ENCODE measurements at places on chromosomes 4 and X.

- DNase-seq = no peak
Observed at GRCh38 chr4:20341134-20341738, 89.5 kb downstream of the SLIT2 start.

GRCh38 chrX:9285342-9285771 is 179.5 kb upstream of the TBL1X start:
- DNase-seq = peak; percentile 62

DNA sequence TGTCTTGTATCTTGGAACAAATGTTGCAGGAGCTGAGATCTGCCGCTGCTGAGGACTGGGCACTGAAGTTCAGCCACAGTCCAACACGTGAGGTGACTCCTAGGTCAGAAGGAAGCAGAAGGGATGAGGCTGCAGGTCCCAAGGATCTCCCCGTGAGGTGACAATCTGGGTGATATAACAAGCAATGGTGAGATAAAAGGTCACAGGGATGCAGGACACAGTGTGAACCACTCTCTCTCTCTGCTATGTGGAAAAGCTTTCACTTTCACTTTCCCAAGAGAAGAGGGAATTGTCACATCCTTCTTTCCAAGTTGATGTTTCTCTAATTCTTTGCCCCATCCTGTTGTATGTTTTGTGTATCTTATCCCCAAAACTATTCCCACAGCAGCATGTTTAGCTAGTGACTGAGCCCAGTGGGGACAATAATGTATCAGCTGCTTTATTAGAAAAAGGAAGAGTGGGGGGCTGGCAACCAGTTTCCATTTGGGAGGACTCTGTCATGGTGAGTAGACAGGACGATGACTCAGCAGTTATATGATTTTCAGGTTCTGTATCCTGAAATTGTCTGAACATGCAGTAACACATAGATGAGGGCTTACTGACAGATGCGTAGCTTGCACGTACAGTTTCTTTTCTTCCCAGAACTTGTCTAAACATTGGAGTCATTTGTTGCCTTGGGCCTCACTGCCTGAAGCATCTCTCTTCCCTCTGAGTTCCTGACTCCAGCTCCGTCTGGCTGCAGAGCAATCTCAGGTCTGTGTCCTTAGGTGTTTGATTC is 1415.8 kb upstream of the TENM3 start:
- no peak for DNase-seq

DNA sequence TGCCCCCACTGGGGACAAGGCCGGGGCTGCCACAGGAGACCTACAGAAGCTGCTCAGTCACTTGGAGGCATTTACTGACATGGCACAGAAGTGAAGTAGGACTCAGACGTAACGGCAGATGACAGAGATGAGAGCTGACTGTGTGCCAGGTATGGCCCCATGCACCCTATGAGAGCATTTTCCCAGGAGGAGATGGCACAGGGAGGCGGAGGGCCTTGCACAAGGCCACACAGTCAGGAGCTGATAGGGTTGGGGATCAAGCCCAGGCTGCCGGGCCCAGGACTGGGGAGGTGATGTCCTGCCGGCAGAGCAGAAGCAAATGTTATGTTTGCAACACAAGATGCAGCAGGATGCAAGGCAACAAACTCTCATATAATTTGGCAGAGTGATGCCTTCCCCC is 34.1 kb downstream of the NAT8L start:
- no peak for DNase-seq

DNA sequence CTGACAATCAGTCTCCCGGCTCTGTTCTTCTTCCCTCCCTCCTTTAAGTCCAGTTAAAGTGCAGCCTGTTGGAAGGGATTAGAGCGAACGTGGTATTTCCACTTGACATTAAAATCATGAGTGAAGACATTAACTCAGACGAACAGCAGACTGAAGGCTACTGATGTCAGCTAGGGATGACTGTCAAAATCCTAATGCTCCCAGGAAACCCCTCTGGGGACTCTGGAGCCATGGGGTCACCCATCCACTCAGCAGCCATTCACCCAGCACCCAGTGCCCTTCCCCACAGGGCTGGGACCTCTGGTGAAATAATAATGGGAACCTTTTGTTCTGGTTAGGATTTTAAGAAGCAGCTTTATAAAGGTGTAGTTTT is 113.9 kb downstream of the DRD5 start:
- DNase-seq = no peak

DNA sequence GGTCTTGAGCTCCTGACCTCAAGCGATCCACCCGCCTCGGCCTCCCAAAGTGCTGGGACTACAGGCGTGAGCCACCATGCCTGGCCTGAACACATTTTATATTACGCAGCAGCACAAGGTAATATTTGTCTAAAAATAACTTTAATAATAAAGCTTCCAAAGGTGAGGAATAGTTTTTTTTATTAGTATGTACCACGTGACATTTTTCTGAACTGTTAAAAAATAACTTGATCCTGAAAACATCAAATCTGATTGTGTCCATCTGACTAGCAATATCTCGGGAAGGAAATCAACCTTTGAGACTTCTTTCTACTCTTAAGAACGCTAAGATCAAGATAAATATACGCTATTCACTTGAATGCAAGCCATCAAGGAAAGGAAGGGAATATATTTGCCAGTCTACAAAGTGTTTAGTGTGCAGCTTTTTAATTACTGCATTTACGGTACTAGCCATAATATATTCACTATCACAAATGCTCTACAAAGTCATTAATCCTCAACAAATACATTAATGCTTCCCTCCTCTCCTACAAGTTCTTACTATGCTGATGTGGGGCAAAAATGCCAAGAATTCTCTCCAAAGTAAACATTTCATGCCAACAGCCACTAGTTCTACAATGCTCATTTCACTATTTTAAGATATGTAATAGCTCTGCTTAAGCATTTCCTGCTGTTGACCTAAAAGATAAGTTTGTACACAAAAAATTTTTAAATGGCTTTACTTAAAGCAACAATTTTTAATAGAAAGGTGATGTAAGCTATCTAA is 143.6 kb downstream of the APBB2 start:
- DNase-seq = no peak

DNA sequence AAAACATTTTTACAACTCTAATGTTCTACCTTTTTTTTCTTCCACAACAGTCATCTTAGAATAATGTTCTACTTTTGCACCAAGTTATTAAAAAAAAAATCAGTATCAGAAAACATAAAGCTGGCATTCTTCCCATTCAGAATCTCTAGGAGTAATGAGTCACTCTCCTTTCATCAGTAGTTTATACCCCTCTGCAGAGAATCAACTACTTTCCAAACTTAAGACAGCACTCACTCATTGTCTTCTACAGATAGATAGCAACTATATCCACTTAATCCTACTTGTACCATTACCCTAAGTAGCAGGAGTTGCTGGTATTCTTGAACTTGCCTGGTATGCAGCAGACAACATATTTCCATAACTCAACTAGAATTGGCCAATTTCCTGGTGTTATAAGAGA is 3.2 kb downstream of the TIGD4 start:
- DNase-seq = no peak

DNA sequence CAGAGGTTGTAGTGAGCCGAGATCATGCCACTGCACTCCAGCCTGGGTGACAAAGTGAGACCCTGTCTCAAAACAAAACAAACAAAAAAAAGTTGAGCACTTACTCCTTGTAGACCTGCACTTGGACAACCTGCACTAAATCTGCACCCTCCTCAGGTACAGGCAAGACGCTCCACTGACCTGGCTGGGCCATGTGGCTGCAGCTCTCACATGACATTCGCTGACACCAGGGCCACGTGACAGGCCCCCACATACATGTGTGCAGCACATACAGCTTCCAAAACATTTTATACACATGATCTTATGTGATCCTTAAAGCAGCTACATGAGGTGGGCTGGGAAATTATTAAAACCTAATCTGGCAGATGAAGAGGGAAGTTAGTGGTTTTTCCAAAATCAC is 62.5 kb downstream of the MGST2 start:
- no peak for DNase-seq

DNA sequence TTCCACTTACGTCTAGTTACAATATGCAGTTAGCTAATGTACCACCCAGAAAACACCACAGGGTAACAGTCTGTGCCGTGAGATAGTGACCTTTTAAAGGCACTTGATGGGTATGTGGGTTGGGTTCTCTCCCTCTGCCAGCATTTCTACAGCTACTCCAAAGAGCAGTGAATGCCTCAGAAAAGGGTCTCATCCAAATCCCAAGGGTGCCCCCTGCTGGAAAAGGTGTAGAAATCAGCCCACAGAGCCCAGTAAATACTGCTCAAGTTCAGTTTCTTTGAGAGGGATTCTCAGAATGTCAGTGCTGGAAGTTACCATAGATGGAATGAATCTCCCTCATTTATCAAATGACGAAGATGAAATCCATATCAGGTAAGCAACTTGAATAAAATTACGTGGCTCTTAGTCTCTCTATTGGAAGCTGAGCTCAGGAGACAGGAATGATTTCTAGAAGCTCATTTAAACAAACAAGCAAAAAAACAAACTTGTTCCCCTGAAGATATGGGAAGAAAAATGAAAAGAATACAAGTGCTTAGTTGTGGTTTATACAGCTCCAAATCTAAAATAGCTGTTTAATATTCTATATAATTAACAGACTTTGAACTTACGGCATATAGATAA is 9.5 kb downstream of the RNF175 start:
- peak; percentile 39 for DNase-seq

- no peak for DNase-seq
Observed at GRCh38 chr4:112206431-112206830, 25.2 kb upstream of the AP1AR start.

DNA sequence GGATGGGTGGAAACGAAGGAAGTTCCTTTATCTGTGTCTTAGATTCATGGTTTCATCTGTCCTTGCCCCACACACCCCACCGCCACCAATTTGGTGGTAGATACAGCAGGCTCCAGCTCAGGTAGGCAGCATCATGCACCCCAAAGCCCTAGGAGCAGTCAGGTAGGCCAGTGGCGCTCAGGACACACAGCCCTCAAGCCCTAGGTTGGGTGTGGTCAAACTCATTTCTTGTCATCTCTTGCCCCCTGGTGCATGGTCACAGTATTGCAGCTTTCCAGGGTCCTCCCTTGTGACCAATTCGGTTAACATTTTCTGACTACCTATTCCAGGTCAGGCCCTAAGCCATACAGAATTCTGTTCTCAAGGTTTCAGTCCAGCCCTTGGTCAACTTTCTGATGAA is 14.5 kb upstream of the PRRG3 start:
- DNase-seq = peak; percentile 26

GRCh38 chrX:131783555-131784308 is 239.4 kb upstream of the STK26 start:
- DNase-seq = no peak

DNA sequence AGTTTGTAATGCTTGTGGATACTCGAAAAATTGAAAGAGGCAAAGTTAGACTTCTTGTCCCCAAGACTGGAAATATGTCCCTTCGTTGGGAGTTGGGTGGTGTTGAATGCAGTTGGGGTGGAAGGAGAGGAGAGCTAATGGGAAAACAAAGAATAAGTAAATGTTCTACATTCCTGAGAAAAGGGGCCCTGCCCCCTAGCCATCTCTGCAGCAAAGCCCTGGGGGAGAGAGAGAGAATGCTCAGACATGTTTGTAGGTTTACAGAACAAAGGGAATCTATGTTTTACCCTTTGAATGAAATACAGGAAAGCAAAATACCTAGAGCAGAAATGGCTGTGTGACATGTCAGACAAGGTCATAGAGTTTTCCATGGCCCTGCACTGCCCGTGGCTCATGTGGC is 88.1 kb downstream of the RASL11B start:
- DNase-seq = no peak

GRCh38 chrX:63932907-63933306 is 147.9 kb upstream of the ARHGEF9 start:
- no peak for DNase-seq

DNA sequence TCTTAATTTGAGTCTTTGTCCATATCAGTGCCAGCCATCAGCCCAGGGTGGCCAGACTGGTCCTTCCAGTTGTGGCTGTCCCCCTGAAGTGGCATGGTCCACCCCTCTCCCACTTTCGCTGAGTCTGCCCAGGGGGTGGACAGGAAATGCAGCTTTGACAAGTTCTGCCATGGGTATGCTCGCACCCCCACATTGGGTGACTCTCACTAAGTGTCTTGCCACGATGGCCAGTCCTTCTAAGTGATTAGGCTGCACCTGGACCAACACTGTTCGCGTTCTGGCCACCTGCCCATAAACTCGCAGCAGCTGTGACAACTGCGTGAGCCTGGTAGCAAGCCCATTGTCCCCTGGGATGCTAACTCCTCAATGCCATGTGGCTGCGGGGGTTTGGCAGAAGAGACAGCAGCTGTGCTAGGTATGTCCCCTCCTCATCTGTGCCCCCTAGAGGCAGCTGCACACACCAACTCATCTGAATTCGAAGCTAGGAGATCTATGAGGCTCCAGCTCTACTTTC is 10.0 kb upstream of the LNX1 start:
- no peak for DNase-seq

DNA sequence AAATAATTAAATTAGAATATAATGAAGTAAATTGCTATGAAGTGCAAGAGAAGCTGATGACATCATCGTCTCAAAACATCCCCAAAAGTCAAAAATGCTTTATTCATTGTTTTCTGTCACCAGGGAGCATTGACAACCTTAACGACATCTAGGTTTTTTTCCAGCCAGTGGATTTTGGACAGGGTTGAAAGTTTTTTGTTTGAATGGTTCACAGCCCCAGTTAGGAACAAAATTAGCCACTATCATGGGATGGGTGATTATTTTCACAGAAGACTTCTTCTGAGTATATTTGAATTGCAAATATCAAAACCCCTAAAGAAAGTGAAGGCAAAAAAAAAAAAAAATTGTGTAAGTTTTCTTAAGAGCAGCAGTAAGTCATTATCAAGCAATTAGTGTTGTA is 826.1 kb downstream of the STPG2 start:
- DNase-seq = no peak

DNA sequence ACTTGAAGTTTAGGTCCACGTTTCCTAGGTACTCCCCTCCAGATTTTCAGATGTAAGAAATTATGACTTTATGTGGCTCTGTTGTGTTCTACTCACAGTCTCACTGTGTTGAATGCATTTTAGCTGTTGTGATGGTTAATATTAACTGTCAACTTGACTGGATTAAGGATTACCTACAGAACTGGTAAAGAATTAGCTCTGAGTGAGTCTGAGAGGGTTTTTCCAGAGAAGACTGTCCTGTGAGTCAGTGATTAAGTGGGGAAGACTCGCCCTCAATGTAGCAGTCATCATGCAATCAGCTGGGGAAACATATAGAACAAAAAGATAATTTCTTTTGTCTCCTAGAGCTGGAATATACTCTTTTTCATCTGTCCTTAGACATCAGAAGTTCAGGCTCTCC is 493.4 kb downstream of the ACTRT1 start:
- DNase-seq = no peak

DNA sequence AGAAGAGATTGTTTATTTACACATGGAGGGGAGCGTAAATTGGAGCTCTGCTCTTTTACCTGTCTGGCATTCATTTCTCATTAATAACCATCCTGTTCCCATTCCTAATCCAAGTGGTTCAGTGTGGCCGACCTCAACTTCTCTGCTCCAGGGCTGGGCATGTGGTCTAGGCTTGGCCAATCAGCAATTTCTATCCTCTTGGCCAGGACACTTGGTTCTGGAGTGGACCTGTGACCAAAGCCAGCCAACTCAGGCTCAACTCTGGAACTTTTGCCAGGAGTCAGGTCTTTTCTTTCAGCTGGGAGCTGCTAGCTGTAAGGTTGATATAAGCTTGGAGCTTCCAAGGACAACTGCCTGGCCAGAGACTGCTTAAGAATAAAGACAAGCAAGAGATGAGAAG is 15.6 kb upstream of the RASL11B start:
- no peak for DNase-seq
